ENCODE measurements at places on chromosomes 7 and 10.
A peak's percentile ranks its signal among the peaks of the same experiment; 100 is the strongest.

GRCh38 chr10:17453373-17454091 is 863 bp downstream of the ST8SIA6 start:
- peak; percentile 11 for DNase-seq

GRCh38 chr10:34814223-34814912 is 728 bp downstream of the PARD3 start:
- DNase-seq = no peak

DNA sequence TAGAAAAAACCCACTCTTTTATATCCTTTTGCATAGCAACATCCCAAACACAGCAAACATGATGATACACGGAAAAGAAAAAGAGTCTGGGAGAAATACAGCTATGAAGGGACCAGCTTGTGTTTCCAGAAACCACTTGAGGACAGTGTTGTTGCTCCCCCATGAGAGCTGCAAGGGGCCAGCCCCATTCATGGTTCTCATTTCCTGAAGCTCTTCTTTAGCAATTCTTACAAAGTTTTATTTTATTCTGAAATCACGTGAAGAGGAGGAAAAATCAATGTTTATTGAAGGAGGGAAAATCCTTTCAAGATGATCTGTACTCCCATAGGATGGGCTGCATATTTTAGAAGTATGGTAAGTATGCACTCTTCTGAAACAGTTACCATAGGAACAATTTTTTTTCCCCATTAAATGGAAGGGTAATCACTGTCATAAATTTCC is 17.5 kb upstream of the PRTFDC1 start:
- no peak for DNase-seq

DNA sequence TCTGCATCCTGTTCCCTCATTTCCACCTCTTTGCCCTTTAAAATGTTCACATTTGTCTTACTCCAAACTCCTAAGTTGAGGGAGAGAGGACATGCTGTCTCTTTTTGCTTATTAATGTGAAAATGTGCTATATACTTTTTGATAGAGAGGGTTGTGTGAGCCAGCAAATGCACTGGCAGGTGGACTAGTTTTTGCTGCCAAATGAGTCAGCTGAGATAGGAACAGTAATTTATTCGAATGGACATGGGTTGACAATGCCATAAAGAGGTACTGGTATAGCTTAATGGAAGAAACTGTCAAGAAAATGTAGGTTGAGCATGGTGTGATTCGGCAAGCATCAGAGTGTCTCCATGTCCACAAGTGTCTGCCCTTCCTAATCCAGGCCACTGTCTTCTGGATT is 9.2 kb upstream of the TRUB1 start:
- no peak for DNase-seq

DNA sequence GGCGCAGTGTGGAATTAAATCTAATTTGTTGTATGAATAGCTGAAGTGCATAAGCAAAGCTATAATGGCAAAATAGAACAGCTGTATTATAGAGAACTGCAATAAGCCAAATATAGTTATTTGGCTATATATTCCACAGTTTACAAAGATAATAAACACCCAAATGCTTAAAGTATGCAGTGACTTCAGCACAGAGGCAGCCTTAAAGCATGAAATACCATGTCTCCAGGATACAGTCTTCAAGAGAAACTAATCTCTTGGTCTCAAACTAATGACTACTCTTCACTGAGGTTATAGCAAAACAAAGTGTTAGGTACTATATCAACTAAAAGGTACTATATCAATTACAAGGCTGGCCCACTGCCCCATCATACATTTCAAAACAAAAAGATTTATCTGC is 48.0 kb downstream of the NT5C2 start:
- no peak for DNase-seq

DNA sequence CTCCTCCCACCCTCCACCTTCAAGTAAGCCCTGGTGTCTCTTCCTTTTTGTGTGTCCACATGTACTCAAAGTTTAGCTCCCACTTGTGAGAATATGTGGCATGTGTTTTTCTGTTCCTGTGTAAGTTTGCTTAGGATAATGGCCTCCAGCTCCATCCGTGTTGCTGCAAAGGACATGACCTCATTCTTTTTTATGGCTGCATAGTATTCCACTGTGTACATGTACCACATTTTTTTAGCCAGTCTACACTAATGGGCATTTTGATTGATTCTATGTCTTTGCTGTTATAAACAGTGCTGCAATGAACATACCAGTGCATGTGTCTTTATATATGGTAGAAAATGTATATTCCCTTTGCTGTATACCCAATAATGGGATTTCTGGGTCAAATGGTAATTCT is 710.9 kb downstream of the CCSER2 start:
- no peak for DNase-seq

DNA sequence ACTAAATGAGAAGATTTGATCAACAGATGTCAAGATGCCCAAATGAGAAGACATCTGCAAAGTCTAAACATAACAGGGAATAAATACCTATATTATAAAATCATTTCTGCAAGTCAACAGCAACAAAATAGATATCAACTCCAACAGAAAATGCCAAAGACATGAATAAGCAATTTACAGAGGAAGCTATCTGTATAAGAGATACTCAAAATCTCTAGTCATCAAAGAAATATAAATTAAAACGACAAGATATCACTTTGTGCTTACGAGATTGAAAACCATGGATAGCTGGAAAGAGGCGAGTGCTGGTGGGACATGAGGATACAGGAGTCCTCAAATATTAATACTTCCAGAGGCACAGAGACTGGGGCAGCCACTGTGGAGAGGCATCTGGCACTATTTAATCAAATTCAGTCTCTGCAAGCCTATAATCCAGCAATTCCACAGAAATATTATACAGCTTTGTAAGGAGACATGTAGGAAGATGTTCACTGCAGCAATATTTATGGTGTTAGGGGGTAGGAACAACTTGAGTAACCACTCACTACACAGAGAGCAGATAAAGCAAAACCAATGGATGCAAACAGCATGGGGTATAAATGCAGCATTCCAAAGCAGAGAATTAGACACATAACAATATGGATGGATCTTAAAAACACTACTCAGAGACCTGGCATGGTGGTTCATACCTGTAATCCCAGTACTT is 4.8 kb downstream of the DNMBP start:
- no peak for DNase-seq

- DNase-seq = no peak
These were observed 46.8 kb downstream of the INSYN2A start for GRCh38 chr10:127149501-127150081.

GRCh38 chr10:77513781-77514331 is 123.8 kb downstream of the KCNMA1 start:
- no peak for DNase-seq

DNA sequence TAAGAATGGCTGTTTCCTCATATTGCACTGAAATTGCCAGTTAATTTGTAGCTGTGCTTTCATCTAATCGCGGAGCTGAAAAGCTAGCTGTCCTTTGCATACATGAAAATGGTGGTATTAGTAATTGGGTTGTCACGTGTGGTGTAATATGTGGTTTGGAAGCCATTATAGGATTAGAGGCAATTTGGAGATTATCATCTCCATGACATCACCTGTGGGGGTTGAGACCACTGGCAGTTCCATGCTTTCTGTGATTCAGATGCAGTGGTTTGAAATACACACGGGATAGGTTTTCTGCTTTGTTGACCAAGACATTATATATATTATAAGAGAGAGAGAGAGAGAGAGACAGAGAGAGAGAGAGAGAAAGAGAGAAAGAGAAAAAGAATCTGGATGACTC is 180.8 kb downstream of the RAB11FIP2 start:
- no peak for DNase-seq

GRCh38 chr7:149727899-149728476 is 45.4 kb downstream of the ZNF467 start:
- no peak for DNase-seq

- no peak for DNase-seq
These were observed 68.7 kb upstream of the PPP1R9A start for GRCh38 chr7:94838717-94839116.

GRCh38 chr10:62655337-62655994 is 149.1 kb upstream of the ADO start:
- no peak for DNase-seq

- DNase-seq = no peak
These were observed 3.0 kb downstream of the ZYX start for GRCh38 chr7:143384148-143384547.

- DNase-seq = no peak
These were observed 143.6 kb upstream of the FAM13C start for GRCh38 chr10:59505926-59506325.

- no peak for DNase-seq
These were observed 18.7 kb downstream of the ZMIZ2 start for GRCh38 chr7:44767134-44767911.

DNA sequence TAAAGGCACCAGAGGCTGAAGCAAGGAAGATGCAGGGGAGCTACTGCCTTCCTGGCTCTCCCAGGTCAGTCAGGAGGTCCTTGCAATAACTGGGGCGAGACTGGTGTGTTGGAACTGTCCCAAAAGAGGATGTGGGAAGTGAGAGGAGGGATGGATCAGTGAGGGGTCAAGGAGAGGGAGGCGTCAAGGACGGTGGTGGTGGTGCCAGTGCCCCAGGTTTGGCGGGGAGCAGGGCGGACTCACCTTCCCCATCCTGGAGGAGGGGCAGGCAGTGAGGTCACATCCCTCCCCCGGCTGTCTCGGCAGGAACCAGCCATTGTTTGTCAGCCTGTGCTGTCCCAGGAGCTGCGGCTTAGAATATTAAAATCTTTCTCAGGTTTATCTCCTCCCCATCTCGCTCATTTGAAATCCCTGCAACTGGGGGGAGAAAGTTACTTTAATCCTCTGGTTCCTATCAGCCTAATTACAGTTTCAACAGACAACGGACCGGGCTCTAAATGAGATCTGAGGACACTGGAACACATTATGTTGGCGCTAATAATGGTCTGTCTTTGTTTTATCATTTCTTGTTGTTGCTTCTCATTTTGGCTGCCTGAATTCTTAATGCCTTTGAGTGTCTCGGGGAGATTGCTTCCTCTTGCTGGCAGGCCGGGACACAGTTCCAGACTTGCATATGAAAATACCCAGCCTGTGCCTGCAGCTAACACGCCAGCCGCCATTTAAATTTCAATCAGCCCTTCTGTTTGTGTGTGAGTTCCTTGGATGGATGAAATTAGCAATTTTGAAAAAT is 387.5 kb downstream of the RPS24 start:
- no peak for DNase-seq

DNA sequence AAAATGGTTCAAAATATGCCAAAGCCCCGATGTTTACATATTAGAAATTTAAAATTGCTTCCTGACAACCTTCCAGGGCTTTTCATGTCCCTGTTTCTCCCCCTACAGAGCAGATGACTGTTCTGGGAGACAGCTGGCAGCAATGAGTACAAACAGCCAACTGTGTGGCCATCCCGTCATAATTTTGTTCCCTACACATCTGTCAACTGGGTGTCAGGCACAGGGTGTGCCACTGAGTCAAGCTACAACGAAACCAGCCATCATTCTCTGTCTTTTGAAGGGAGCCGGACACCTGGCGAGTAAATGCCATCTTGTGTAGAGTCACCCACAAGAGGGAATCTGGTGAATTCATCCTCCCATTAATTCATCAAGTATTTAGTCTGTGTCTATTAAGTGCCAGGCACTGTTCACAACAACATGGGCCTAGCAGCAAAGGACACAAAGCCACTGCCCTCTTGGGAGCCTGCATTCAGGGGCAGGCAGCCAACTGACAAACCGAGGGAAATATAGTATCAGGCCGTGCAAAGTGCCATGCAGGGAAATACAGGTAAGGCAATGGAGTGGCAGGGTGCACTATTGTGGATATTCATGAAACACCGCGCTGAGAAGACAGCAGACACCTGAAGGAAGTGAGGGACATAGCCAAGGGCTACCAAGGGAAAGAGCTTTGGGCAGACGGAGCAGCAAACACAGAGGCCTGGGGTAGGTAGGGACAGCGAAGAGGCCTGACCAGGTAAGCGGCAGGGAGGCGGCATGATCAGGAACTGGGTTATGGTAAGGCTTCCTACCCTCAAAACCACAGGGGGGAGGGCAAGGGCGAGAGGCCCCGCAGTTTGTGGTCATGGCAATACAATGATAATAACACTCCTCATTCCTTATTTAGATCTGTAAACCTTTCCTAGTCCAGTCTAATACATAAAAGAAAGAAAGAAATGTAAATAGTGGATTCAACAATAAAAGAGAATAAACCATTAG is 213.6 kb downstream of the FAM107B start:
- DNase-seq = no peak

GRCh38 chr10:89301721-89302445 is at the start of gene IFIT2:
IFIT2 (plus strand) TSS chr10:89302046; CDS start chr10:89302124, 78 bp downstream.
- DNase-seq = peak; percentile 11

DNA sequence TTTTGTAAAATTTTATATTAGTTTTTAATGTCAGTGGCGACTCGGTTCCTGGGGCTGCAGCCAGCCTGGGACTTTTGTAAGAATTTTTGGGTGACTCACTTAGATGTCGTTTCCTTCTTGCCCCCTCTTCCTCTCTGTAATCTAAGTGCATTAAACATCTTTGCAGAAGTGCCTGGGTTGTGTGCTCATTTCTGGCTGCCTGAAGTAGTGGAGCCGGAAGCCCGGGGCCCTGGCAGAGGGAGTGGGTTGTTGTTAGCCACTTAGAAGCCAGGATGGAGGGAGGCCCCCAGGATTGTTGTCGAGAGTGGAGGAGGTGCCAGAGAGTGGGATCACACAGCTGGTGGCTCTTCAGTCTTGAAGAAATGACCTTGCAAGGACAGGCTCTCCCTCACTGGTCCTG is 11.0 kb upstream of the TRIM8 start:
- DNase-seq = no peak

DNA sequence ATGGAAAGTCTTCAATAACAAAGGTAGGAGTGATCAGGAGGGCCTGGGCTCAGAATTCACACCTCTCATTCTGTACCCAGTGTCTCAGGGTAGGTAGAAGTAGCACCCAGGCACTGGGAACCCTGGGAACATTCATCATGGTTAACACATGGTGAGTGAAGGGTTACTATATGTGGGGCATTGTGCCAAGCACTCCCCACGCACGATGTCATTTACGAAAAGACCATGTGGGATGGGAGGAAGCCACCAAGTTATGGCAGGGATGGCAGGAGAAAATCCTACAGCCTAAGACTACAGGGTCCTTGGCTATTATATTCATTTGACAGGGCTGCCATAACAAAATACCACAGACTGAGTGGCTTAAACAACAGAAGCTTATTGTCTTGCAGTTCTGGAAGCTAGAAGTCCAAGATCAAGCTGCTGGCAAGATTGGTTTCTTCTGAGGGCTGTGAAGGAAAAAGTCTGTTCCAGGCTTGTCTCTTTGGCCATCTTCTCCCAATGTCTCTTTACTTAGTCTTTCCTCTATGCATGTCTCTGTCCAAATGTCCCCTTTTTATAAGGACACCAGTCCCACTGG is 27.7 kb upstream of the DDIT4 start:
- DNase-seq = no peak

- no peak for DNase-seq
These were observed 33.5 kb upstream of the TARP start for GRCh38 chr7:38306914-38307313.

- no peak for DNase-seq
These were observed 16.4 kb downstream of the PARD3 start for GRCh38 chr10:34798654-34799053.

- DNase-seq = peak; percentile 66
These were observed 221.6 kb upstream of the MKLN1 start for GRCh38 chr7:131105799-131106680.

GRCh38 chr7:152435384-152436110 is at the start of gene KMT2C:
KMT2C (minus strand) TSS chr7:152436003; CDS start chr7:152435786, 217 bp downstream.
- peak; percentile 23 for DNase-seq

- DNase-seq = no peak
These were observed 173.3 kb upstream of the BET1 start for GRCh38 chr7:94177441-94177840.

GRCh38 chr7:29084832-29085231 is 61.5 kb downstream of the CPVL start:
- DNase-seq = no peak

- no peak for DNase-seq
These were observed 709.1 kb upstream of the FZD8 start for GRCh38 chr10:36351159-36351558.

Data from activated T-cell treated with anti-CD3 and anti-CD28 coated beads for 24 hours (primary cell).